ENCODE measurements at places on chromosomes 4 and X.

GRCh38 chrX:372856-373640, 13.7 kb downstream of the PPP2R3B start:
- no peak for DNase-seq

DNA sequence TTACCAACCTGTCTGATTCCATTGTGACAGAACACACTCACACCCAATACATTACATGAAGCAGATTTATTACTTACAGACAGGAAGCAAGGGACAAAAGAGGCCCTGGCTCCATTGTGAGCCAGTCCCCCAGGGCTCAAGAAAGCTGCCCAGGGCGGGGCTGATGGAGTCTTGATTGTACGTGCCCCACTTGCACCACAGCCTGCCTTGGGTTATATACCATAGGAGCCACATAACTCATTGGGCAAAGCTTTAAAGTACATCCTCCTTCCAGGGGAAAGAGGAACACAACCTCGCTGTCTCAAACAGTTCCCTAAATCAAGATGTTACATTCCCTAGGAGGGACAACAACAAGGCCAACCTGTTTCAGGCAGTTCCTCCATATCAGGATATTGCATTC, 3.4 kb upstream of the ZRSR2 start:
- DNase-seq = no peak

DNA sequence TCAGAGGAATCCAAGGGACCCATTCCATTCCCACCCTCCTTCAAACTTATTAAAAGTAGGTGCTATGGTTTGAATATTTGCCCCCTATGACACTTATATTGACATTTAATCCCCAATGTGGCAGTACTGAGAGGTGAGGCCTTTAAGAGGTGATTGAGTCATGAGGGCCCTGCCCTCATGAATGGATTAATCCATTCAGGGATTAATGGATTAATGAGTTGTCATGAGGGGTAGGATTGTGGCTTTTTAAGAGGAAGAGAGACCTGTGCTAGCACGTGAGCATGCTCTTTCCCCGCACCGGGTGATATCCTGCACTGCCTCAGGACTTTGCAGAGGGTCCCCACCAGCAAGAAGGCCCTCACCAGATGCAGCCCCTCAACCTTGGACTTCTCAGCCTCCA, 50.1 kb downstream of the IRF2 start:
- no peak for DNase-seq

DNA sequence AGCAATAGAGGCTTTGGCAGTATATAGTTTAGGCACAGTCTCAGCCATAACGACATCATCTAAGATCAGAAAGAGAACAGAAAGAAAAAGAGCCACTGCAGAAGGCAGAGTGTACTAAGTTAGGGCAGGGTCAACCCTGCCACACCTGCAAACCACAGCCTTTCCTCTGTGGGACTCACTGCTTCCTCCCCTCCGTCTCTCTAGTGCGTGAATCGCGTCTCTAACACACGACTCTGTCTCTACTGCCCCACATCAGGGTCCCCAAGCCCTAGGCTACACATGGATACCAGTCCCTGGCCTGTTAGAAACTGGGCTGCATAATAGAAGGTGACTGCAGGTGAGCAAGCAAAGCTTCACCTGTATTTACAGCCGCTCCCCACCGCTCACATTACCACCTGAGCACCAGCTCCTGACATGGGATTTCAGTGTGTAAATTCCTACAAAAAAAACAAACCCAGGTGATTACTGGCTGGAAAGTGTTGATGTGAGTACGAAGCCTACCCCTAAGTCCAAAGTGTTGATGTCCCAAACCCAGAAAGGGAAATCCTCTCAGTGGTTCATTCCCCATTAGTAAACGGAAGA, 128.9 kb downstream of the PRKX start:
- no peak for DNase-seq

- no peak for DNase-seq
Measured at GRCh38 chrX:12360383-12360782, 222.1 kb downstream of the FRMPD4 start.

GRCh38 chr4:175394208-175394607, 417.9 kb downstream of the GPM6A start:
- DNase-seq = no peak
